ENCODE measurements at places on chromosomes 1 and 21. TPM values are rescaled to one million over a fixed set of nuclear protein-coding genes. Genes with fewer than 3 reads are reported as not detected.

Gene PLPP3
- 0.50 TPM for total RNA-seq

Gene RGS16
- 1.4 TPM for total RNA-seq

- DNase-seq: no peak
Observed at GRCh38 chr1:176959191-176959820, 205.2 kb downstream of the ASTN1 start.

- DNase-seq: no peak
Observed at GRCh38 chr21:24423546-24423945, 1183.7 kb downstream of the MRPL39 start.

Gene ZNF683
- 9.9 TPM for total RNA-seq

Gene CBR1
- total RNA-seq: 43.8 TPM

Gene CBR3
- total RNA-seq: 14.9 TPM

DNA sequence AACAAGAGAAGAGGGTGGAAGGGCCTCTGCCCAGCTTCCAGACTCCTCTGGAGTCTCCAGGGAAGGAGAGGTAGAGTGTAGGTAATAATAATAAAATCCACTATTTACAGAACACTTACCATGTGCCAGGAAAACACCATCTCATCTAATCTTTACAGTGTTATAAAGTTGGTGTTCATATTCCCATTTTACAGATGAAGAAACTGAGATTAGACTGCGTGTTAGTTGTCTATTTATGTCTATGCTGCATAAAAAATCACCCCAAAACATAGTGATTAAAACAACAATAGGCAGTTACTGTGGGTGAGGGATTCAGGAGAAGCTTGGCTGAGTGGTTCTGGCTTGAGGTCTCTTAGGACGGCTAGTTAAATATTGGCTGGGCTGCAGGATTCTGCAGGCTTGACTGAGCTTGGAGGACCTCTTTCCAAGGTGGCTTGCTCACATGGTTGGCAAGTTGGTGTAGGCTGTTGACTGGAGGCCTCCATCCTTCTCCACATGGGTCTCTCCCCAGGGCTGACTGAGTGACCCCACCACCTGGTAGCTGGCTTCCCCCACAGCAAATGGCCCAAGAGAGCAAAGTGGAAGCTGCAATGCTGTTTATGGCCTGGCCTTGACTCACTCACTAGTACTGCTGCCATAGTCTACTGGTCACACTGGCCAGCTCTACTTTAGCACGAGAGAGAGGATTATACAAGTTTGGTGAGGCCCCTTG is 6.5 kb upstream of the ALX3 start:
- DNase-seq: no peak

GRCh38 chr1:154975409-154976059 is 1.1 kb downstream of the CKS1B start:
- DNase-seq: peak; percentile 63

DNA sequence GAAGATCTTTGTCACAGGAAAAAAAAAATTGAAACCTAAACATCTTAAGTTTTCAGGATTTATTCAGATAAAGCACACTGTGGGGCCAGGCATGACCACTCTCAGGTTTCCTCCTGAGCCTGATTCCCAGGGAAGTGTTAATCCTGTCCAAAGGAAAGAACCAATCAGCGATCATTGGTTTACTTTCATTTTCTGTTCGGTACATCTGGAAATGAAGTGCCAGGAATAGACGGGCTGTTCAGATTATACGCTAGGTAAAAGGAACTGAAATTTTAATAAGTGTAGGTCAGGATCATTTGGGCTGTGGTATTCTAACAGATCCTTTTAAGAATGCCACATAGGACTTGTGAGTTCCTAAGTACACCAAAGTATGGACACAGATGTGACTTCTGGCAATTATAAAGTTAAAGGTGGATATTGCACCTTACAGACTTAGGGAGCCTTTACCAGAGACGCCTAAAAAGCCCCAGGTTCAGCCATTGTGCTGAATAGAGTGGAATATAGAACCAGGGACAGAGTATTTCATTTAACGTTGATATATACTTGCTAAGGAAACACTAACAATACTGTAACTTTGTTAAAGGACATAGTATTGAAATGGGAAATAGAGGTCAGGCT is 9.3 kb upstream of the CACYBP start:
- DNase-seq: no peak

Gene ERICH3
- not detected for total RNA-seq

DNA sequence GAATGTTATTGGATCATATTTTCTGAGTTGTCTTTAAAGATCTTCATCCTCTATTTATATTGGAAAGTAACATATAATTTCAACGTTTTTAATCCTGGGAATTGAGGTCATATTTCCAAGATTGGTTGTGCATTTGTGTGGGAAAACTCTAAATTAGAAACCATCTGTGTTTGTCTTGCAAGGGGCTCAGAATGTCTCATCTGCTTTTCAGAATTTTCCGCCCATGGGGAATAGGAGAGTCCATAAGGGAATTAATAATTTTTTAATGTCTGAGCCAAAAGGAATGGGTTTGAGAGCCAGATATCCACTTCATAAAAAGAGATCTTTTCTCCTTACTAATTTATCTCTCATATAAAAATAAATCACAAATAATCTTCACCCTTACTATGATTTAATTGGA is 84.8 kb upstream of the MAP1LC3C start:
- DNase-seq: no peak

Gene RBM11
- total RNA-seq: 3.5 TPM

Gene LAMTOR5
- total RNA-seq: 115 TPM

DNA sequence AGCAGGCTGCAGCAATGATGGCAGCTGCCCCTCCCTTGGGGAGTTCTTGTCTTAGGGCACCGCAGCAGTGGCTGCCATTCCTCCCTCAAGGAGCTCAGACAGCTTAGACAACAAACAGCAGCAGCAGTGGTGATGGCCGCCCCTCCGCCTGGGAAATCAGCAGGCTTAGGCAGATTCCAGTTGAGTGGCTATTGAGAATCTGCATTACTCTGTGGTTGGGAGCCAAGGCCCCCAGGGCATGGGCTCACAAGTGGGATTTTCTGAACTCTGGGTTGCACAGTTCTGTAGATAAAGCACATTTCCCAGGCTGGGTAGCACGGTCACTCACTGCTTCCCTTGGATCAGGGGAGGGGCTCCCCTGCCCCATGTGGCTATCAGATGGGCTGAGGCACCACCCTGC is 1280.7 kb upstream of the TMPRSS15 start:
- no peak for DNase-seq

Gene TMEM51
- 0.57 TPM for total RNA-seq

DNA sequence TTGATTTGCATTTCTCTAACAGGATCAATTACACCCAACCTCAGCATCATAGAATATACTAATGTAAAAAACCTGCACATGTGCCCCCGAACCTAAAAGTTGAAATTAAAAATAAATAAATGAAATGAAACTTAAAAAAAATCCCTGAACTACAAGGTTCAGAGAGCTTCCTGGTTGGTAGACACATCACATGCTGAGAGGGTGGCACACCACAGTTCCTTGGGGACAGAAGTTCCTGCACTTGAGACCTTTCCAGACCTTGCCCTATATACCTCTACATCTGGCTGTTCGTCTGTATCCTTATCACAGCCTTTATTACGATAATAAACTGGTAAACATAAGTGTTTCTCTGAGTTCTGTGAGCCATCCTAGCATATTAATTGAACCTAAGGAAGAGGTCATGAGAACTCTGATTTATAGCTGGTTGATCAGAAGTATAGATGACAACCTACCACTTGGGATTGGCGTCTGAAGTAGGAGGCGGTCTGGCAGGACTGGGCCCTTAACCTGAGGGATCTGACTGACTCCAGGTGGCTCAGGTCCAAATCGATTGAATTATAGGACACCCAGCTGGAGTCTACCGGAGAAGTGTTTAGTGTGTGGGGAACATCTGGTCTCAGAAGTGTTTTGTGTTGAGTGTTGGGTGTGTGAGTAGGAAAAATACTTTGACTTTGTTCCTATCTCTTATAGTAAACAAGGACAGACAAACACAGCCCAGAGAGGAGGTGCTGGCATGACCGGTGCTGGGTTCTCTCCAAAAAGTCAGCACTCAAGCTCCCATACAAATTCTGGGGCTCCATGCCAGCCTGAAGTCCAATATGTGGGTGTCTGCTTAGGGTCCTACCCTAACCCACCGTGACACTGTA is 19.0 kb downstream of the C1orf115 start:
- no peak for DNase-seq

DNA sequence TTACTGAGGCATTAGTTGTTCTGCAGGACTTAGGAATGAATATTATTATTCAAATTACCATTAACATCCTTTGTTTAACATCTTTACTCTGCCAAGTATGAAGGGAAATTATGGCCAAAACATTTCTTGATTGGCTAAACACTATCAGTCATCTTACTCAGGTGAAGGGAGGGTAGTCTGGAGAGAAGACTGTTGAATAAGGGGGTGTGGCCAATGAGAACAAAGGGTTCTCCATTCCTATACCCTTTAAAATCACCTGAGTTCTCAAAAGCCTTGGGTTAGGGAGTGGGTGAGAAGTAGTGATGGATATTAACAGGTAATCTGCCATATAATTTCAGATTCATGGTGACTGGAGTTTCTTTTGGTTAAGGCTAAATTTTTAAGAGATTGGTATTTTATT is 19.3 kb downstream of the CRYZL1 start:
- DNase-seq: no peak
